ENCODE measurements at places on chromosomes 7 and 10.

DNA sequence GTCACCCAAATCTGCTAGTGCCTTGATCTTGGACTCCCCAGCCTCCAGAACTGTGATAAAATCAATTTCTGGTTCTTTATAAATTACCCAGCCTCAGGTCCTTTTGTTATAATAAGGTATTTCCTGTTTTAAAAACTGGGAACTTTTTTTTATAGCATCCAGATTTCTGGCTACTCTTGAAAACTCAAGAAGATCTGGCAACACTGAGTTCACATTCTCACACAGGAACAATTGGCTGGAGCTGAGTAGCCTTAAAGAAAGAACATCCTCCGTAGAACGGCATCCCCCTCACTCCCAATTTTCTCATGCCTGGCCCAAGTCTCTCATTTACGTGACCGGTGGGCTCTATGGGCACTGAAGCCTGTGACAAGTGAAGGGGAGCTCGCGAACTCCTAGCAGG is 47.1 kb downstream of the SLC35G1 start:
- DNase-seq = no peak

DNA sequence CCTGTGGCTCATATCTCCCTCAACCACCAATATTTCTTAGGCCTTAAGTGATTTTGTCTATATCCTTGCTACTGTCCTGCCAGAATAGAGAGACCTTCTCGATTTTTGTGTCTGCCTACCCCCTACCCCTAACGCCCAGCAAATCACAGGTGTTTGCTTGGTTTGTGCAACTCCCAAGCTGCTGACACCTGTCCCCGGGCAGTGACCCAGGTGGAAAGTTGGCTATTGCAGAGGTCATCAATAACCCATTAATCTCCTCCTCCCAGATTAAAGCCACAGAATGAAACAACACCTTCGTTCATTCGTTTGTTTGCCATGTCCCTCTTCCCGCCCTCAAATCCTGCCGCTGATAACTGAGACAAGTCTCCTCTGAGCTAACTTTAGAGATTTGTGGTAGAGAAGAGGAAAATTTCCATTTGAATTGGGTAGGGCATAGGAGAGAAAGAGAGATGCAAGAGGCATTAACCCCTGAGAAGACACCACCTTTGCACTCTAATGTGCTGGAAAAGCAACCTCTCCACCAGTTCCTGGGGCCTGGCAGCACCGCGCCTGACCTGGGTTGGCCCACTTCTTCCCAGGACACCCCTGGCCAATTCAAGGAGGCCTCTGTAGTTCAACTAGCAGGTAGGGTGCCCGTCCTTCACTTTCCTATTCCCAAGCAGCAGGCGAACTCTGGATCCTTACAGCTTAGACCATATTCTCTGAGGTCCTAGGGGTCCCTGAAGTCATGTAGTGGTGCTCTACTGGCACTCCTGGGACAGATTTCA is 3.0 kb downstream of the NEUROG3 start:
- no peak for DNase-seq

- peak; percentile 4 for DNase-seq
Measured at GRCh38 chr7:111357691-111358090, 204.6 kb downstream of the IMMP2L start.

- DNase-seq = no peak
Measured at GRCh38 chr10:1966712-1967376, 229.5 kb upstream of the ADARB2 start.

GRCh38 chr10:6128591-6129251 is 39.9 kb downstream of the RBM17 start:
- no peak for DNase-seq

DNA sequence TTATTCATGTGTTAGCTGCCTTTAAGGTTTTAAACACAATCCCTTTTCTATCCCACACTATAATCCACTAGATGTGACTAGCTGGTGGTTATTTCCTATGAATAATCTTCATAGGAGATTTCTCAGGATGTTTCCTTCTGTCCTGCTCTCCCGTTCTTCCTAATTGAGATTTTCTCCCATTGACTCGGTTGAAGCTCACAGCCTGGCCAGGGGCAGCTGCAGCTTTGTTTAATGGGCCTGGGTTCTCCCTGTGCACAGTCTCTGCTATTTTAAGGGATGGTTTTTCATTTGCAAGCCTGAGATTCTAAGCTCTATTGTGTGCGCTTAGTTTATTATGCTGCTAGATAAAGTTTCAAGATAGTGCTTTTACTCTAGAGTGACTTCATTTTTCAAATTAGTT is 283.4 kb upstream of the AOAH start:
- DNase-seq = no peak

DNA sequence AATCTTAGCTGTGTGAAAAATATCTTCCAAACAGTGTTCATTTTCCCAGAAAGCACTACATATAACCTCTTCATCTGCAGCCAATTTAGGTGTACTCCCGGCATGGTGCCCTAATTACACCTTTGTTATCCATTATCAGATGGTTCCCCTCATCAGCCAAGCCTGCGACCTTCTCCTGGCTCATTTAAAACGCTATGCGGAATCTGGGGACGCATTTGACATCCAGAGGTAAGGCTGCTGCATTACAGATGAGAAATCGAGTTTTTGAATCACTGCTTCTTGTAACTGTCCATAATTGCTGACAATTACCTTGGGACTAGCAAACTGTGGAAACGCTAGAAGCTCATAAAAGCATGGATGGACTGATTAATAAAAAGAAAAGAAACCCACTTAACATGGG is 109.5 kb downstream of the PARP12 start:
- no peak for DNase-seq

- no peak for DNase-seq
Measured at GRCh38 chr10:121532292-121532864, 65.9 kb downstream of the FGFR2 start.

DNA sequence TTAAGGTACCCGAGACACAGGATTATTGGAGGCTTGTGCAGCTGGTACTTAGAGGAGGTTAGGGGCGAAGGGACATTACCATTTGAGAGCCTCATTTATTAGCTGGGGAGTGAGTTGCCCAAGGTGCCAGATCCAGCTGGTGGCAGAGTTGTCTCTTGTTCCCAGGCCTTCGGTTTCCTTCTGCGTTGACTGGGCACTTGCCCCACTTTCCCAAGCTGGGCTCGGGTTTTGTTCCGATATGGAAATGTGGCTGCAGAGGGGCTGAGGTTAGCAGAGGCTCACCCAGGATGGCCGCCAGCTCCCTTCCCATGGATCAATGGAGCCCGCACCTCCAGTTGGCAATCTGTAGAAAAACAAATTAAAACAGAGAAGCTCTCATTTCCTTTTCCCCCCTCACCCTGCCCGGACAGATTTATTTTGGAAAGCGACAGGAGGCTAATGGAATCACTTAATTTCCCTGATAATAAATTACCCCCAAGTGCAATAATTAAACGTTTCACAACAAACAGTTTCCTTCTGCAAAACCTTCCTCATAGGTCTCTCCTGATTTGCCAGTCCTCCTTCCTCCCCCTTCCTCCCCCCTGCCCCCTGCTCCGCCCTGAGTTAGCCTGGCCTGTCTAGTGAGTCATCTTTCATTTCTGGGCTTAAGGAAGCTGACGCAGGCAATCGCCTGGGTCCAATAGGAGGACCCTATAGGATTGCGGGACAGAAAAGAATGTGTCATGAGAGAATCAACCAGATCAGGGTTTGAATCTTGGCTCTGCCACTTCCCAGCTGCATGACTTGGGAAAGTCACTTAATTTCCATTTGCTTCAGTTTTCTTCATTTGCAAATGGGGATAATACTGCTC is 51.7 kb downstream of the ADRA2A start:
- peak; percentile 52 for DNase-seq

- no peak for DNase-seq
Measured at GRCh38 chr10:42640610-42641229, 2.4 kb upstream of the ZNF33B start.

- DNase-seq = no peak
Measured at GRCh38 chr10:110306452-110306768, 1.7 kb upstream of the SMNDC1 start.

DNA sequence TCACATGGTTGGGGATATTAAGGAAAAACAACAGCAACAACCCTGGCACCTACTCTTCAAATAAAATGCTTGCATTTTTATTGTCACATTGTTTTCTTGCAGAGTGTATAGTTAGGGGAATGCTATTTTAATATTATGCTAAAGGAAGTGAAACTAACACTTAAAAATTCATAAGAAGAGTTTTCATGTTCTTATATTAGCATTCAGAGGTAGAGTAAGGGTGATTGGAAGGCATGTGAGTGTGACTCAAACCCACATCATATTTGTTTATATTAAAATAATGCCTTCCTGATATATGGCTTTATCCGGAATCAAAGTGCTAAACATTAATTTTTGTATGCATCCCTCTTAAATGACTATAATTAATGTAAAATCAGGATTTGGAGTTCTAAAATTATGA is 59.8 kb upstream of the TES start:
- no peak for DNase-seq
